T-cell (primary cell): ENCODE measurements at places on chromosomes 5 and 9.

DNA sequence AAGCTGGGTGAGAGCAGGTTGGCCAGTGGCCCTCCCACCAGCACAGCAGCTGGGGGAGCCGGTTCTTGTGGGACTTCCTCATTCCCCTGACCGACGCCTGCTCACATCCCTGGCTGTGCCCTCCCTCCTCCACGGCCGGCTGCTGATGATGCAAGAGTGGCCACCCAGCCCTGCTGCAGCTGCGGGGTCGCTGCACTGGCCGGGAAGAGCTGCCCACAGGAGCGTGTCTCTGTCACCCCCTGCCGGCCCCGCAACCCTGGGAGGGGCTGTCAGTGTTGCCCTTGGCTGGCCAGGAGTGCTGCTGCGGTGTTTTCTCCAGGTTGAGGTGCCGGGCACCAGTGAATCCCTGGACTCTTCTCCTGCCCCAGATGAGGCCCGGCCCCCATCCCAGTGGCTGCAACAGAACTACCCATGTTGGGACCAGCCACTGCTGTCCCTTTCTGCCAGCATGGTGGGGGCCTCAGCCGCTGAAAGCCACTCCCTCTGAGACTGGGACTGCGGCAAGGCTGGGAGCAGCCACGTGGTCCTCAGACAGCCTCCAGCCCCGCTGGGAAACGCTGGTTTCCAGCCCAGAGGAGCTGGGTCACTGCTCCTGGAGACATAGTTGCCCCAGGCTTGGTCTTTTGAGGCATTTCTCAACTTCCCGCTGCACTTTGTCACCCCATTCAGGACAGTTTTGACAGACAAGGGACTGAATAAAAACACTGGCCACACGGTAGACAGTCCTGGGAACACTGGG lies 739 bp downstream of the CARD9 start:
- no peak overlapping the region for H3K27ac ChIP-seq
- H3K4me1 ChIP-seq, result no peaks in the 10 kb centered on the region
- H3K27me3 ChIP-seq, result no peaks in the 10 kb centered on the region
- no peaks in the 10 kb centered on the region for H3K36me3 ChIP-seq
- H3K4me3 ChIP-seq, result no peak overlapping the region

DNA sequence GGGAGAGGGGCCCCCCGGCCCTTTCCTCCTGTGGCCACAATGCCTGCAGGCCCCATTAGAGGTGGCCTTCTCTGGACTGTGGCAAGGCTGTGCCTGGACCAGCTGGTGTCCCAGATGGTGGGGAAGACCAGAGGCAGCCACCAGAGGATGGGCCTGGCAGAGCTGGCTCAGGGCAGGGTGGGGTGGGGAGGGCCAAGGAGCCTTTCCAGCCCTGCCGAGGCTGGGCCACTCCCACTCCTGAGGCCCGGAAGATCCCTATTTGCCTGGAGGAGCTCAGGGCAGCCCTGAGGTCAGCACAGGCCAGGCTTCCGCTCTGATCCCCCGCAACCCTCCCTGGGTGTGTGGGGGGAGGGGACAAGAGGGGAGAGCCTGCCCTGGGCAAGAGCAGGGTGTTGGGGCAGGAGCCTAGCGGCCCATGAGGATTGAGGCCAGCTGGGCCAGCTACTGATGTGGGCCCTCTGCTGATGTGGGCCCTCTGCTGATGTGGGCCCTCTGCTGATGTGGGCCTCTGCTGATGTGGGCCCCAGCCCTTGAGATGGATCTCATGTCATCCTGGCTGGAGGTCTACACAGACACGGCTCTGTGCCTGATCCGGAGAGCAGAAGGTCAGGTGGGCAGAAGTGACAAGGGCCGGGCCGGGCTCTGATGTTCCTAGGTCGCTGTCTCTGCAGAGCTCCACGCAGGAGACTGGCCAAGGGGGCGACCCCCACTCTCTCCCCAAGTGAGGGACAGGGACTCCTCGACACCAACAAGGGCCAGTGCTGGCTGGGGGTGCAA lies 6.0 kb downstream of the MRPS2 start:
- H3K4me3 ChIP-seq, result no peak overlapping the region
- H3K4me1 ChIP-seq, result peaks cover 3% of the 10 kb centered on the region
- no peak for DNase-seq
- peaks cover 15% of the 10 kb centered on the region for H3K36me3 ChIP-seq
- H3K27me3 ChIP-seq, result no peaks in the 10 kb centered on the region

DNA sequence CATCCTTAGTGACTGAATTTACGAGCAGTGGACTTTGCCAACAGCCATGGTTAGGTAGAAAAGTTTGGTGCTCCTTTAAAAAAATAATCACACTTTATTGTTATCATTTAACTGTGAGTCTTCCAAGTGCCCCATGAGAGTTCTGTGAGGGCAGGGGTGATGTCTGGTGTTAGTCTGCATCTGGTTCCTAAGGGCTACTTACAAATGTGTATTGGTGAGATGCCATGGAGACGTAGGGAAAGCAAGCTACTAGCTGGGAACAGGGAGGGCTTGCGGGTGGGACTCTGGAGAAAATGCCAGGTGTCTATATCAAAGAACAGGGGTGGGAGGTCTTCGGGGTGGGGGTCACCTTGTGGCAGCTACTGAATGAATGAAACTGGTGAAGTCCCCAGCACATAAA lies 47.1 kb upstream of the EBF1 start:
- no peak overlapping the region for H3K4me3 ChIP-seq
- H3K27ac ChIP-seq, result no peak overlapping the region

- no peak for DNase-seq
- H3K36me3 ChIP-seq, result no peaks in the 10 kb centered on the region
- no peak overlapping the region for H3K27ac ChIP-seq
- H3K27me3 ChIP-seq, result no peaks in the 10 kb centered on the region
Observed at GRCh38 chr9:18350995-18351595, 122.9 kb upstream of the ADAMTSL1 start.

GRCh38 chr9:134150557-134151214 lies 13.7 kb downstream of the RNU6ATAC start:
- H3K4me1 ChIP-seq, result no peaks in the 10 kb centered on the region
- peaks cover 9% of the 10 kb centered on the region for H3K36me3 ChIP-seq
- no peak for DNase-seq
- no peak overlapping the region for H3K27ac ChIP-seq
- H3K4me3 ChIP-seq, result no peak overlapping the region
- H3K27me3 ChIP-seq, result no peaks in the 10 kb centered on the region

DNA sequence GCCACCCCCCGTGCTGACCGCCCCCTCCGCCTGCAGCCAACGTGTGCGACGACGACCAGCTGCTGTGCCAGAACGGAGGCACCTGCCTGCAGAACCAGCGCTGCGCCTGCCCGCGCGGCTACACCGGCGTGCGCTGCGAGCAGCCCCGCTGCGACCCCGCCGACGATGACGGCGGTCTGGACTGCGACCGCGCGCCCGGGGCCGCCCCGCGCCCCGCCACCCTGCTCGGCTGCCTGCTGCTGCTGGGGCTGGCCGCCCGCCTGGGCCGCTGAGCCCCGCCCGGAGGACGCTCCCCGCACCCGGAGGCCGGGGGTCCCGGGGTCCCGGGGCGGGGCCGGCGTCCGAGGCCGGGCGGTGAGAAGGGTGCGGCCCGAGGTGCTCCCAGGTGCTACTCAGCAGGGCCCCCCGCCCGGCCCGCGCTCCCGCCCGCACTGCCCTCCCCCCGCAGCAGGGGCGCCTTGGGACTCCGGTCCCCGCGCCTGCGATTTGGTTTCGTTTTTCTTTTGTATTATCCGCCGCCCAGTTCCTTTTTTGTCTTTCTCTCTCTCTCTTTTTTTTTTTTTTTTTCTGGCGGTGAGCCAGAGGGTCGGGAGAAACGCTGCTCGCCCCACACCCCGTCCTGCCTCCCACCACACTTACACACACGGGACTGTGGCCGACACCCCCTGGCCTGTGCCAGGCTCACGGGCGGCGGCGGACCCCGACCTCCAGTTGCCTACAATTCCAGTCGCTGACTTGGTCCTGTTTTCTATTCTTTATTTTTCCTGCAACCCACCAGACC lies 80.2 kb downstream of the NTNG2 start:
- peak; percentile 50 for DNase-seq
- H3K4me3 ChIP-seq, result peak overlapping the region; percentile 73

DNA sequence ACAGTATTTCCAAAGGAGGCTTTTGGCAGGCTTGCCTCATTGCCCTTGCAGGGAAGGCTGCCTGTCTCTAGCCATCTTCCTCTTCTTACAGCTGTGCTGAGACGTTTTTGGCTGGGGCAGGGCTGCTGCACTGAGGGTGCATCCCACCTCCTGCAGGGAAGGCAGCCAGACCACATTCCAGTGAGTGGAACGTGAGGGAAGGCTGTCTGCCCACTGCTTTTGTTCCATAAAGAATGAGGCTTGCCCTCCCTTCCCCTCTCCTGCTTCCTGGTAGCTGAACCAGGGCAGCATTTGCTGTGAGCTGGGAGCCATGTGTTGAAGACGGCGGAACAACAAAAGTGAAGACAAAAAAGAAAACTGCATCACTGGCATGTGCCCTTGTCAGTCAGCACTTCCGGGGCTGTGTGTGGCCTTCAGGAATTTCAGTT lies 16.8 kb downstream of the MGAT1 start:
- H3K27ac ChIP-seq, result no peak overlapping the region
- no peaks in the 10 kb centered on the region for H3K27me3 ChIP-seq
- no peaks in the 10 kb centered on the region for H3K4me1 ChIP-seq
- H3K4me3 ChIP-seq, result no peak overlapping the region
- peaks cover 5% of the 10 kb centered on the region for H3K36me3 ChIP-seq
- DNase-seq, result no peak

- no peak overlapping the region for H3K4me3 ChIP-seq
- DNase-seq, result no peak
- no peaks in the 10 kb centered on the region for H3K36me3 ChIP-seq
- H3K27ac ChIP-seq, result no peak overlapping the region
- no peaks in the 10 kb centered on the region for H3K27me3 ChIP-seq
- H3K4me1 ChIP-seq, result no peaks in the 10 kb centered on the region
Observed at GRCh38 chr5:110973510-110973909, 98.0 kb upstream of the TSLP start.

GRCh38 chr5:118561971-118562370 lies 426.4 kb downstream of the DTWD2 start:
- no peaks in the 10 kb centered on the region for H3K27me3 ChIP-seq
- no peak overlapping the region for H3K27ac ChIP-seq
- H3K4me3 ChIP-seq, result no peak overlapping the region
- no peaks in the 10 kb centered on the region for H3K36me3 ChIP-seq

GRCh38 chr5:145236127-145236526 lies 599.0 kb downstream of the PRELID2 start:
- no peak overlapping the region for H3K4me3 ChIP-seq
- H3K4me1 ChIP-seq, result no peaks in the 10 kb centered on the region
- H3K36me3 ChIP-seq, result no peaks in the 10 kb centered on the region
- no peak overlapping the region for H3K27ac ChIP-seq

DNA sequence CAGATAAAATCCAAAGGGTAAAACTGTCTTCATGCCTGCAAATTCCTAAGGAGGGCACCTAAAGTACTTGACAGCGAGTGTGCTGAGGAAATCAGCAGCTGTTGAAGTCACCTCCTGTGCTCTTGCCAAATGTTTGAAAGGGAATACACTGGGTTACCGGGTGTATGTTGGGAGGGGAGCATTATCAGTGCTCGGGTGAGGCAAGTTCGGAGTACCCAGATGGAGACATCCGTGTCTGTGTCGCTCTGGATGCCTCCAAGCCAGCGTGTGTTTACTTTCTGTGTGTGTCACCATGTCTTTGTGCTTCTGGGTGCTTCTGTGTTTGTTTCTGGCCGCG lies 727 bp upstream of the ADRB2 start:
- no peaks in the 10 kb centered on the region for H3K27me3 ChIP-seq
- peak overlapping the region; percentile 93 for H3K4me3 ChIP-seq
- DNase-seq, result no peak
- H3K27ac ChIP-seq, result peak overlapping the region; percentile 71
- H3K4me1 ChIP-seq, result peaks cover 3% of the 10 kb centered on the region

GRCh38 chr9:76020652-76021051 lies 130.2 kb downstream of the PCSK5 start:
- peaks cover 75% of the 10 kb centered on the region for H3K4me1 ChIP-seq
- H3K4me3 ChIP-seq, result no peak overlapping the region
- H3K27me3 ChIP-seq, result no peaks in the 10 kb centered on the region
- no peak for DNase-seq
- peak overlapping the region; percentile 0 for H3K27ac ChIP-seq

- H3K27ac ChIP-seq, result no peak overlapping the region
- no peaks in the 10 kb centered on the region for H3K4me1 ChIP-seq
- no peak for DNase-seq
- peaks cover 25% of the 10 kb centered on the region for H3K27me3 ChIP-seq
- H3K36me3 ChIP-seq, result no peaks in the 10 kb centered on the region
Observed at GRCh38 chr9:95366731-95367325, 49.3 kb upstream of the FANCC start.

DNA sequence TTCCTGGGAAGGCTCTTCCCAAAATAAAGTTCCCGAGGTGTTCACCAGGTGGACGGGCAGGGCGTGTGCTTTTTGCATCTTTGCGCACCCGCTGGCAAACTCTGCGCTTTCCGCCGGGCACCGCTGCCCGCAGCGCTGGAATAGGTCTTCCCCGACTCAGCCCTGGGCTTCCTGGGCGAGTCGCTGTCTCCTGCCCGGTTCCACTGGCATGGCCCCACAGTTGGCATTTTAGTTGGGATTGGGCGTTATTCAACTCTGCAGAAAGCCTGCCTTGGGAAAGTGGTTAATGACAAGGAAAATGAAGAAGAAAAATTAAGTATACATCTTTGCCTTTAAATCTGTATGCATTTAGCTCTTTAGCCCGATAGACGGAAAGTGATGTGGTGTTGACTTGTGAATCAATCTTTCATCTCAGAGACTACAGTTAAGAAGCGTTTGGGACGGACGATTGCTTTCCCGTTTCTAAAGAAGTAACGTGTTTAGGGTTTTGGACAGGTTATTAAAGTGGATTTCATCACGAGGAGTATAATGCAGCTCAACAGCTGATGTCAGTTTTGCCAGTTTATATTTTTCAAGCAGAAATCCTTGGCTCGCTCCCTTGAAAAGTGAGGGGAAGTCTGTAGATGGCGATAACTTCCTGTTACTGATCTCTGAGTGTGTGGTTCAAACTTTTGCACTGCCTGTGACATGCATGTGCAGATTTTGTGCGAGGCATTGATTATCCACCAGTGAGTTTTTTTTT lies 946 bp downstream of the ADCY2 start:
- H3K27me3 ChIP-seq, result peaks cover 8% of the 10 kb centered on the region
- H3K4me3 ChIP-seq, result no peak overlapping the region
- no peak for DNase-seq
- H3K36me3 ChIP-seq, result no peaks in the 10 kb centered on the region

DNA sequence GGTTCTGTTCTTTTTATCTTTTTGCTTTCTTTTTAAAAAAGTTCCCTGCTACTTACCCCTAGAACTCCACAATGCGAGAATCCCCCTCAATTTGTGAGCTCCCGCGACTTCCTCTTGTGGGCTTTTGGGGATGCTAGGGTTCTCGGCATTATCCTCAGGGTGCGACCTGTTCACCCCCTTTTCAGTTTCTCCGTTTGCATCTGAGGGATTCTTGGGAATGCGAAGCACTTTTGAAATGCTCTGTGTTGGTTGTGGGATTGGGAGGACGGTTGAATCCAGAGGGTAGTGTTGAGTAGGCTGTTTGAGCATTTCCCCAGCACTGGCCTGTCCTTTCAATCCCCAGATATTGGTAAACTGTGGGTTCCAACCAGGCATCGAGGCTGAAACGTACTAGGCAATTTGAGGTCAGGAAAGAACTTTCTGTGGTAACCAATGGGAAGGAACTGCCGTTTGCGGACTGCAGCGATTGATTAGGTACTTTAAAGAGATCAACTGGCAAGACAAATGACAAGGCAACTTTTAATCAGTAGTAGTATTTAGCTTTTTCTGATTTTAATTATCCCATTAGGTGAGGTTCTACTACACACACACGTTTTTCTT lies 415 bp downstream of the XRCC4 start:
- no peak for DNase-seq
- H3K27me3 ChIP-seq, result no peaks in the 10 kb centered on the region
- no peaks in the 10 kb centered on the region for H3K36me3 ChIP-seq
- H3K4me3 ChIP-seq, result peak overlapping the region; percentile 98
- H3K27ac ChIP-seq, result peak overlapping the region; percentile 90
- H3K4me1 ChIP-seq, result peaks cover 20% of the 10 kb centered on the region
